ENCODE measurements at places on chromosomes 3 and 15.
A peak's percentile ranks its signal among the peaks of the same experiment; 100 is the strongest.

- DNase-seq: no peak
Observed at GRCh38 chr3:14602804-14603644, 48.5 kb upstream of the CCDC174 start.

GRCh38 chr3:45529697-45530096 lies 64.9 kb upstream of the LIMD1 start:
- DNase-seq: no peak

- no peak for DNase-seq
Observed at GRCh38 chr3:187843654-187844053, 98.4 kb upstream of the BCL6 start.

GRCh38 chr3:72579191-72579580 lies 269.1 kb downstream of the SHQ1 start:
- no peak for DNase-seq

- no peak for DNase-seq
Observed at GRCh38 chr15:89753855-89754254, 2.8 kb upstream of the MESP1 start.

DNA sequence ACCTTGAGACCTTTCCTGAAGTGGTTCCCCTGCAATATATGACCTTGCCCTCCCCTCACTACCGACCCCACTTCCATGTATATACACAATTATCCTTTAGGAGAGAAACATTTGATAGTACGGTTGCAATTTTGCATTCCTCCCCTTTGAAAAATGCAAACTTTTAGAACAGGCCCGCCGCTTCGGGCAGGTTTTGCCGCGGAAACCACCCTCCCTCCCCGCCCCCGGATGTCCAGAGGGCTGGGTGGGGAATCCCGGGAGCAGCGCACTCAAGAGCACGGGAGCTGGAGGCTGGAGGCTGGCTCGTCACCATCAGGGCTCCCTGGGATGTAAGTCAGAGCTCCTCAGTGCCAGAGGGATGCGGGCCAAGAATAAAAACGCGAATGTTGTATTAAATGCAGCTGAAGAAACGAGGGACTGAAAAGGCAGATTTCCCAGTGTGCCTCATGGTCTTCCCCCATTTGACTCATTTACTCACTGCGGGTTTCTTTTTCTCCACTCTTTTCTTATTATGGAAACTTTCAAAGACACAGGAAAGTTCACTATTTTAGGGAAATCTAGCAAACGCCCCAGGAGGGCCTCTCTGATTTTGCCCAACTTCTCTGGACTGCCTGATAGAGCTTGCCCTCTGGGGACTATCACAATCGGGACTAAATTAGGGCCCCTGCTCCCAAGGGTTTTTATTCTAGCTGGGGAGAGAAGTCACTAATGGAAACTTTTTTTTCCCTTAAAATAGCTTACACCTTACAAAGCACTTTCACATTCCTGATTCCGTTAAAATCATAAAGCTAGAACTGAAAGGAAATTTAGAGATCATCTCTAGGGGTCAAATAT lies 2.9 kb upstream of the USP3 start:
- peak; percentile 87 for DNase-seq

GRCh38 chr15:69691307-69692015 lies 238.8 kb downstream of the RPLP1 start:
- DNase-seq: no peak

GRCh38 chr3:138047596-138048158 lies 37.7 kb downstream of the CLDN18 start:
- DNase-seq: no peak

- no peak for DNase-seq
Observed at GRCh38 chr3:120469440-120469839, 18.6 kb upstream of the FSTL1 start.

- DNase-seq: no peak
Observed at GRCh38 chr3:4830586-4830914, 148.7 kb upstream of the BHLHE40 start.

DNA sequence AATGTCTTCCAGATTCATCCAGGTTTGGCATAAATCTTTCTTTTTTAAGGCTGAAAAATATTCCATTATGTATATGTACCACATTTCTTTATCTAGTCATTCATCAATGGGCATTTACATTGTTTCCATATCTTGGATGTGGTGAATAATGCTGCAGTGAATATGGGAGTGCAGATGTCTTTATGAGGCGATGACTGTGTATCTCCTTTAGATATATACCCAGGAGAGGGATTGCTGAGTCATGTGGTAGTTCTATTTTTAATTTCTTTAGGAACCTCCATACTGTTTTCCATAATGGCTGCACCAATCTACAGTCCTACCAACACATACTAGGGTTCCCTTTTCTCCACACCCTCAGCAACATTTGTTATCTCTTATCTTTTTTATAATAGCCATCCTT lies 96.3 kb downstream of the LRRC28 start:
- no peak for DNase-seq

- DNase-seq: no peak
Observed at GRCh38 chr3:66386925-66387650, 113.7 kb downstream of the LRIG1 start.

DNA sequence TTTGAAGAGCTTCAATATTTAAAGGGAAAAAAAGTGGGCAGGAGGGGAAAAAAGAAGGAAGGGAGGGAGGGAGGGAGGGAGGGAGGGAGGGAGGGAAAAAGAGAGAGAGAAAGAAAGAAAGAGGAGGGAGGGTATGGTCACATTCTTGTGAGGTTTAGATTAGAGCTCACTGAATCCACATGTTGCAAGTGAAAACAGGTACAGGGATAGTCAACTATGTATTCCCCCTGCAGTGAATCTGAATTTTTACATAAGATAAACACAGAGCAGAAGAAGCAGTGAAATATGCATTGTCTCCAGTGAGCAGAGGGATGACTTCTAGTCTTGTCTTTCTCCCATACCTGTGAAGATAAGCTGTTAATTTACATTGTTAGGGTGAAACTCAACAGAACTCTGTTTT lies 84.0 kb downstream of the IFT80 start:
- no peak for DNase-seq

- no peak for DNase-seq
Observed at GRCh38 chr3:50241163-50241562, 5.2 kb downstream of the GNAI2 start.

DNA sequence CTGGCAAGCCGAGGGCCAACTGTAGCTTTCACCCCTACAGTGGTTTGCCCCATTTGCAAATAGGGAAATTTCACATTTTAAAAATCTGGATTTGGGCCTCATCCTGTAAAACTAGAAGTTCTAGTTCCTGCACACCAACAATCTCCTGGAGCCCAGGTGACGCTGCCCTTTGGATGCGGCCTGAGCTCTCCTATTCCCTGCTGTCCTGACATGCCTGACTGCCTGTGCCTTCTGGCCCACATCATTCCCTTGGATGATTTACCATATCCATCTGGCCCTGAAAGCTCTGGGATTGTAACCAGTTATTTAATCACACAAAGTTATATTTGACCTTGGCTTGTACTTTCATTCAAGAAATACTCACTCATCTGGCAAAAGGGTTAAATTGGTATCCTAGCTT lies 272.3 kb downstream of the ARRDC4 start:
- no peak for DNase-seq

DNA sequence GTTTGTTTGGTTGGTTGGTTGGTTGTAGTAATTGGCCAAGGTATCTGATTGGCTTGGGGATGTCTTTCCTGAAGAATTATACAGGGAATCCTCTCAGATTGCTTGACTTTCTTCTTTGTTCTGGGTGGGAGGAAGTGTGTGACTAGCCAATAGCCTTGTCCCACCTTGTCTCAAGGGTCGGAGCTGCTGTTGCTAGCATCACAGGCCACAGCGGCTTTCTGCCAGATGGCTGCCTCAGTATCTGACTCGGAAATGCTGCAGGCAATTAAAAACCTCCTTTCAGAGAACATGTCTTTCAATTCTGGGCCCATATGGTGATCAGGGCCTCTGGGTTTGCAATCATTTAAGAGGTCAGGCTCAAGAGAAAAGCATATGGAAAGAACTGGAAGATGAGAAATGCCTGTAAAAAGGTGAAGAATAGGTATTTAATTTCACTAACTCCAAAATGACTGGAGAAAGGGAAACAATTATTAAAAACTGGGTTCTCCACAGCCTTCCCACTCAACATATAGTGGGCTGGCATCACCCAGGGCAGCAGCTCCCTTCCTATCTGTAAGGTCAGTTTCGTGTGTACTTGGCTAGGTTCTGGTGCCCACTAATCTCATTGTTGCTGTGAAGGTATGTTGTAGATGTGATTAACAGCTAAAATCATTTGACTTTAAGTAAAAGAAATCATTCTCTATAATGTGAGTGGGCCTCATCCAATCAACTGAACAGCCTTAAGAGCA lies 32.4 kb downstream of the TGFBR2 start:
- DNase-seq: no peak

Data from body of pancreas (tissue), 4 donors.